PC-3 (cell line): ENCODE measurements at places on chromosomes 12 and 14.

DNA sequence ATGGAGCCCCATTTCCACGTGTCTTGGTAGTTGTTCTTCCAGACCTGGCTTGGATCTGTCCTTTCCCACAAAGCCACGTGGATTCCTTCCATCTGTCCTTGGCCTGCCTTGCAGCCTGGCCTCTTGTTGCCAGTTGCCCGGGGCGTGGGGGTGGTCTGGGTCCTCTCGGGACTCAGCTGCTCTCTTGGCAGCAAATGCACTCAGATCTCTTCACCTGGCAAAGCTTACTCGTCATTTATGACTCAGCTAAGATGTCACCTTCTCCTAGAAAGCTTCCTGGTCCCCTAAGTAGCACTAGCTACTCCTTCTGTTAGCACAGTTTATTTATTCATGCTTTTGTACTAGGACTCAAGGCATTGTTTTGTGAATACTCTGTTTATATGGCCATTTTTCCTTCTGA is 13.6 kb downstream of the PLEKHG3 start:
- peaks cover 4% of the 10 kb centered on the region; the same call in 1 of the 2 replicates for H3K36me3 ChIP-seq
- peak overlapping the region; percentile 82 for H3K27ac ChIP-seq
- peaks cover 59% of the 10 kb centered on the region for H3K4me1 ChIP-seq
- no peaks in the 10 kb centered on the region for H3K27me3 ChIP-seq
- peak; percentile 82 for DNase-seq

DNA sequence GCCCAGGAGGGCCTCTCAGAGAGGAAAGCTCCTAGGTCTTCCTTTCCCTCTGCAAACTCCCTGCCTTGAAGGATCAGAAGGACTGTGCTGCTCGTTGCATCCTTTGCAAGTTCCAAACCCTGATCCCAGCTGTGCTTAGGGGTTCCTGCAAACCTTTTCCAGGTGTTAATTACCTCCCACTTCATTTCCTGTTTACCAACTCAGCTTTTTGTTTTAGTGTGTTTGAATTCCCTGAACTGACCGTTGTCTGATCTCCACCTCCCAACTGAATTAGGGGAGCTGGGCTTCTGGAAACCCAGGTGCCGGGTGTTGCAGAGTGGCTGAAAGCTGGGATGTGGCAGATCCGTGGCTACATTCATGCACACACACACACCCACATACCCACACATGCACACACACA is 20.6 kb upstream of the BDKRB1 start:
- DNase-seq: no peak
- no peaks in the 10 kb centered on the region for H3K4me1 ChIP-seq
- H3K27me3 ChIP-seq: peaks cover 57% of the 10 kb centered on the region
- no peaks in the 10 kb centered on the region for H3K36me3 ChIP-seq
- H3K4me3 ChIP-seq: no peak overlapping the region

GRCh38 chr14:22538671-22539228 is 50.3 kb downstream of the DAD1 start:
- no peaks in the 10 kb centered on the region for H3K36me3 ChIP-seq
- H3K27ac ChIP-seq: no peak overlapping the region
- DNase-seq: no peak
- no peak overlapping the region for H3K4me3 ChIP-seq

DNA sequence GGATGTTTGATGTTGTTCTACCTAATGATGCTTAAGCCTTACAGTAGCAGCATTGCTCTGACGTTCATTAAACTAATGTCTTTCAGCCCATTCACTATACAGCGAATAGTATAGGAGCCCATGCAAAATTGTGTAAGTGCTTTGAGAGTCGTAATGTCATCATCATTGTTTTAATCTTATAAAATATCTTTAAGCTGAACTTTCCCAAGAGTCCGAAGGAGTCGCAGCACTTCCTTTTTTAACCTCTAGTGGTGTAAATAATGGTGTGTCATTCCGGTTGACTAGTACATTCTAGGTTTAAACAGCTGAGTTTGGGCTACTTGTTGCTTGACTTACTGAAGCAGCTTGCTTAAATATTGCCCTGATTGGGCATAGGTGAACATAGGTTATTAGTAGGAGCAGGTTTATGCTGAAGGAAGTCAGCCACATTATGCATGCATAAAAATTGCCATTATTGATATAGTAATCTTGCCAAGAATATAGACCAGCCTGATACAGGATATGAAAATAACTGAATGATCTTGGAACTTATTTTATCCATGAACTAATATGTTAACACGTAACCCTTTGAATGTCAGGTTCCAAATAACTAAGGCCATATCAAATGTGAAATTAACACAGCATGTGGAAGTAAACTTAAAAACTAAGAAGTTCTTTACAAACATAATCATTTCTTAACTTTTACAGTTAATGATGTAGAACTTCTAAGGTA is 2.6 kb downstream of the WNK1 start:
- H3K36me3 ChIP-seq: no peaks in the 10 kb centered on the region
- peak; percentile 76 for DNase-seq
- H3K27ac ChIP-seq: no peak overlapping the region; the same call in 1 of the 2 replicates
- peak overlapping the region; percentile 92 for H3K4me3 ChIP-seq
- H3K27me3 ChIP-seq: no peaks in the 10 kb centered on the region

GRCh38 chr14:90387206-90387760 is 9.5 kb upstream of the CALM1 start:
- no peak for DNase-seq
- peaks cover 40% of the 10 kb centered on the region for H3K4me1 ChIP-seq
- no peak overlapping the region for H3K4me3 ChIP-seq
- H3K36me3 ChIP-seq: no peaks in the 10 kb centered on the region
- no peak overlapping the region for H3K27ac ChIP-seq
